Stimulated activated CD4-positive, alpha-beta T cell treated with anti-CD3 and anti-CD28 coated beads, Interleukin-1b, Interleukin-23, amount 100 ng/mL, for 1 hour (primary cell): ENCODE measurements at places on chromosomes 16 and 17.
A peak's percentile ranks its signal among the peaks of the same experiment; 100 is the strongest.

DNA sequence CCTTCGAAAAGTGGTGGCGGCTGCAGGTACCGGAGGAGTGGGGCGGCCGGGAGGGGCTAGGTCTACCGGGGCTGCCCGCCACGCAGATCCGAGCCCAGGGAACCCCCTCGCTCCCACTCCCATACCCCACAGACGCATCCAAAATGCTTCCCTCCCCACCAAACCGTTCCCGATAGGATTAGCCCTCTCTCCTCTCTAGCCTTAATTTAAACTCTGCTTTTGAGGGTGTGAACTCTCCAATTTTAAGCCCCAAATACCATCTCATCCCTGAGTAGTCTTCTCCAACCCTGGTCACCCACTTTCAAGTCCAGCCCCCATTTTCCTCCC lies 260 bp upstream of the CXCL16 start:
- no peak for DNase-seq

DNA sequence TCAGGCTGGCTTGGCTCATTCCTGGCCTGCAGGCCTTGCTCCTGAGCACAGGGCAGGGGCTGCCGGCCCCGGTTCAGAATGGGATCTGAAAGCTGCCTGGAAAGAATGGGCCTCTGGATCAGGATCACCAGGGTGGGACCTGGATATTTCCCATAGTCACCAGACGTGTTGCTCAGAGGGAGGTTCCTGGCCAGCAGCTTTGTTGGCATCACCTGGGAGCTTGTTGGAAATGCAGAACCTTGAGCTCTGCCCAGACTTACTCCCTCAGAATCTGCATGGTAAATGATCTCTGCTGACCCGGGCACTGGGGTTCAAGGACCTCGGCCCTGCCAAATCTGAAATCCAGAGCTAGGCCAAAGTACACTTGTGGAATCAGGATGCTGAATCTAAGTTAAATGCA lies 29.5 kb upstream of the MED9 start:
- DNase-seq = no peak

- DNase-seq = no peak
Observed at GRCh38 chr16:52742608-52743170, 195.7 kb upstream of the TOX3 start.

DNA sequence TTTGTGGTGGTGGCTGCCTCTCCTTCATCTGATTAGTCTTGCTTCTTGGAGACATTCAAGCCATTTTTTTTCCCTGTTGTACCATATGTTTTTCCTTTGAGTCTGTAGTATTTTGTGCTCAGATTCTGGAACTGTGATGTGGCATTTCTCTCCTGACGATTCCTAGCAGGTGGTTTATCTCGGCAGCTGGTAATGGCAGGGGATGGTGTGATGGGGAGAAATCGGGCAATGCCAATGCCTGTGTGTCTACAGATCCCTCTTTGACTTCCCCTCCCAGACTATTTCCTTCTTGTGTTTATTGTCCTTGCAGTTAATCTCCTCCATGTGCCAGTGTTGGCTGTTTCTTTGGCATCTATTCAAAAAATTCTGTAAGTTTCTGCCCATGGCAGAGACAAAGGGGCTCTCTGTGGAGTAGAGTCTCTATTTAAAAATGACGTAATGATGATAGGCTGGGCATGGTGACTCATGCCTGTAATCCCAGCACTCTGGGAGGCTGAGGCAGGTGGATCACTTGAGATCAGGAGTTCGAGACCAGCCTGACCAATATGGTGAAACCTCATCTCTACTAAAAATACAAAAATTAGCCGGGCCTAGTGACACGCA lies 90.2 kb upstream of the ERCC4 start:
- DNase-seq = no peak

DNA sequence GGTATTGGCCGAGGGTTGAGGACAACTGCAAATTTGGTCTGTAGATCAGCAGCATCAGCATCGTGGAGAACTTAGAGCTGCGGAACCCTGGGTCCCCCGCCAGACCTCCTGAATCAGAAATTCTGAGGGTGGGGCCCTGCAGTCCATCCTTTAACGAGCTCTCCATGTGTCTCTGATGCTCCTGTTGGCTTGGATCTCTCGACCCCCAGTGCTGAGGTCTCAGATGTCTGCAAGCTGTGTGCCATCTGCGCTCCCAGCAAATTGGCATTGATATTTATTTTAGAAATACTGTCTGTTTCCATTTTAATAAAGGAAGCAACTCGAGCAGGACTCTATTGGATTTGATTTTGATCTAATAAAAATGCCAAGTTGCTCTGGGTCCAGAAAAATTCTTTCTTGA lies 250.0 kb downstream of the KATNIP start:
- no peak for DNase-seq

DNA sequence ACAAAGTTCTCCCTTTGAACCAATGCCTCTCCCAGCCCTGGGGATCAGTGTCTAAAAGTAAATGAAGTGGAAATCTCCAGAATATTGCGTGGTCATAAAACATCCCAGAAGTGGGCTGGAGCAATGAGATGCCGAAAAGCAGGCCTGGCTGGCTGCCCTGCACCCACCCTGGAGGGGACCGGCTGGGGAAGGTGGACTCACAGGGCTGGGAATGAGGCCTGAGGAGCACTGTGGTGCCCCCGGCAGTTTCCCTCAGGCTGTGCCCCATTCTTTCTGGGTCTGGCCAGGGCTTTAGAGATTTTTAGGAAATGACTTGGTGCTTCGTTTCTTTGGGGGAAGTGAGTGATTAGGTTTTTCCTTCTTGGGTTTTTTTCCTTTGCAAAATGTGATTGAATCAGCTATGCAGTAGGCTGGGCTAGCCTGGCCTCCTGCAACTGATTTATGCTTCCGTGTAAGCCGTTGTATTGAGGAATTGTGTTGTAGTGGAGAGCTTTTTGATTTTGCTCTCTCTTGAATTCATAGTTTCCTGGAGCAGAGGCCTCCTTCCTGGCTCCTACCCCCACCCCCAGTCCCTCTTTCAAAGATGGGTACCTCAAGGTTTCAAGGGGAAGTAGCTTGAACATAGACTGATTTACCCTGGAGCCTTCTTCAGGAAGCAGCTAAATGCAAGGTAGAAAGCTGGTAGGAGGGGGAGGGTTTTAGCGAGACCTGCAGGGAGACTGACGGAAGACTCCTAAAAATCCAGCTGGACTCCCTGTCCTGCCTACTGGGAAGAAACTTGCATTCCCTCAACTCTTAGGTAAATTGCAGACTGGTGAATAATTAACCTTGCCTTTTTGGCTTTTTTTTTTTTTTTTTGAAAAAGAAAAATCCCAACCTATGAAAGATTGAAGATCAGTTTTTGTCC lies 170.2 kb downstream of the RAB11FIP4 start:
- no peak for DNase-seq

- no peak for DNase-seq
Observed at GRCh38 chr16:80735846-80736245, 68.6 kb downstream of the CDYL2 start.

- no peak for DNase-seq
Observed at GRCh38 chr17:45101883-45102811, 30.2 kb downstream of the PLCD3 start.

DNA sequence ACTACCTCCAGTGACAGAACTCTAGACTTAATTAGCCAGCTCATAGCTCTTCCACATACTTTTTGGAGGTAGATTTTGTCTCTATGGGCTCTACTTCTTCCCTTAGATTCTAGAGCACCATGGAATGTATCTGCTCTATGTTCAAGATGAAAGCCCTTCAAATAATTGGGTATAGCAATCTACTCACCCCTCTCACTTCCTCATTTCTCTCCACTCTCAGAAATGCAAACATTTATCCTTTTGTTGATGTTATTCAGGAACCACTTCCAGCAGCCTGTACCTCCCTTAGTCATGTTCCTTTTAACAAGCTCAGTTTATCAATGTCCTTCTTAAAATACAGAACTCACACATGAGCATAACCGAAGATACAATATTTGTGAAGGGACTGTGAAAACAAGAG lies 78.5 kb downstream of the GRIN2A start:
- DNase-seq = no peak

- DNase-seq = peak; percentile 52
Observed at GRCh38 chr17:4881761-4882555, 17.4 kb upstream of the C17orf107 start.

DNA sequence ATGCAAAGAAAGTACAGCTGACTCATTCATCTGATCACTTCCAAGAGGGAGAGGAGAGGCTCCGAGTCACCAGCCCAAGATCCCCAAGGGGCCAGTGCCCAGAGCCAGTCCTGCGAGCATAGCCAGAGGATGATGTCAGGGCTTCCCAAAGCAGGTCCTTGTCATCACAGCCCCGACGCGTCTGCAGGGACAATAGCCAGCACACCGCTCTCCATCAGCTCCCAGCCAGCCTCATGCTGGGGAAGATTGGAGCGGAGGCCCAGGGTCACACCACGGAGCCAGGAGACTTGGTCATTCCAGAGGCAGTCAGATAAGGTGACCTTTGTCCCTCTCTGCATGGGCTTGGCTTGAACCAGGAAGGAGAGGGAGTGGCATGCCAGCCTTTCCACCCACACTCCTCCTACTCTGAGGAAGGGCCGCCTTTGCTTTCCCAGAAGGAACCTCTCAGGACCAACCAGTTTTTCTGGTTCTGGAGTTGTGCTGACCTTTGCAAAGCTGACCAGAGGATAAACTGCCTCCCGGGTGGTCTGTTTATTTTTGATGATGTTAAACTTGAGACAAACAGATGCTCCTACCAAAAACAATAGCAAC lies 58.3 kb upstream of the ARHGAP44 start:
- no peak for DNase-seq

DNA sequence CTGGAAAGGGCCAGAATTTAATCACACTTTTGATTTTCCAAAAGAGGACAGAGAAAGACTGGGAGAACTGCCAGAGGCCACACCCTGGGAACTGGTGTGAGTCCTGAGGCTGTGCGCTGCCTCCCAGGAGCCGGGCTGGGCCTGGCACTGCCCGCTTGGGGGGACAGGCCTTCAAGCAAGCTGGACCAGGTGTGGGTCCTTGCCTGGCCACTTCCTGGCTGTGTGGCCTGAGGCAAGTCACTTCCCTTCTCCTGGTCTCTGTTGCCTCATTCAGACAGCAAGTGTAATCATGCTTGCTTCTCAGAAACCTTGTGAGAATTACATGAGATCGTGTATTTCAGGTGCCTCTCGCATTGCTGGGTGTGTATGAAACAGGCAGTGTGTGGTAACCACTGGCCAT lies 143.0 kb downstream of the SNX29 start:
- no peak for DNase-seq

DNA sequence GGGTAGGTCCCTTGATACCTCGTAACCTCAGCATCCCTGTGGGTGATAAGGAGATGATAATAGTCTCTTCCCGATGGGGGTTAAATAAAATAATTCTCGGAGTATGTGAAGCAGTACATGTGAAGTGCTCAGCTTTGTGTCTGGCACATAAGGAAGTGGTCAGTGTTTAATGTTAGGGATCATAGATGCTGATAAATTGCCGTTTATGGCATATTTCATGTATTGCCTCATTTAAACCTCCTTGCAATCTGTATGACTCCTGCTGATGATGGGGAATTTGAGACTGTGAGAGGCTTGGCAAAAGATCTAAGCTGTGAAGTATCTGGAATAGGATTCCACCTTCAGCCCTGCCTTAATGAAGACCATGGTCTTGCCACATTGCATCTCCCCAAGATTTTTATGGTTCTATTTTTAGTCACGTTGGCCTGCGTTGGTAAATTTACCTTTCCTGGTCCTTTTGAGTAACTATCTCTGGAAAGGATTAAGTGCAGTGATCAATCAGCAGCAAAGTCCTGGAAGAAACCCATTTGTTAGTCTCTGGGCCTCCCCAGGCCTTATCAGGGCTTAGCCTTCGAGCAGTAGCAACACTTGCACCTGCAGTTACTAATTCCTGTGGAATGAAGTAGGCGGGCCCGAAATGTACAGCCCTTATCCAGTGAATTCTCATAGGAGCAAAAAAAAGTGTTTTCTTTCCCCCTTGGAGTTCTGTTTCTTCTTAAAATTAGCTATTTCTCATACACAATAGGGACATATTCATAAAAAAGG lies 144.9 kb downstream of the WWOX start:
- DNase-seq = no peak

- DNase-seq = no peak
Observed at GRCh38 chr17:75108193-75108592, 1.6 kb upstream of the ARMC7 start.

DNA sequence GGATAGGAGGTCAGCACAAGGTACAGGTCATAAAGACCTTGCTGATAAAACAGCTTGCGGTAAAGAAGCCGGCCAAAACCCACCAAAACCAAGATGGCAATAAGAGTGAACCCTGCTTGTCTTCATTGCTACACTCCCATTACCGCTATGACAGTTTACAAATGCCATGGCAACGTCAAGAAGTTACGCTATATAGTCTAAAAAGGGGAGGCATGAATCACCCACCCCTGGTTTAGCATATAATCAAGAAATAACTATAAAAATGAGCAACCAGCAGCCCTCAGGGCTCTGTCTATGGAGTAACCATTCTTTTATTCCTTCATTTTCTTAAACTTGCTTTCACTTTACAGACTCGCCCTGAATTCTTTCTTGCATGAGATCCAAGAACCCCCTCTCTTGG lies 1.0 kb upstream of the HSBP1 start:
- no peak for DNase-seq

DNA sequence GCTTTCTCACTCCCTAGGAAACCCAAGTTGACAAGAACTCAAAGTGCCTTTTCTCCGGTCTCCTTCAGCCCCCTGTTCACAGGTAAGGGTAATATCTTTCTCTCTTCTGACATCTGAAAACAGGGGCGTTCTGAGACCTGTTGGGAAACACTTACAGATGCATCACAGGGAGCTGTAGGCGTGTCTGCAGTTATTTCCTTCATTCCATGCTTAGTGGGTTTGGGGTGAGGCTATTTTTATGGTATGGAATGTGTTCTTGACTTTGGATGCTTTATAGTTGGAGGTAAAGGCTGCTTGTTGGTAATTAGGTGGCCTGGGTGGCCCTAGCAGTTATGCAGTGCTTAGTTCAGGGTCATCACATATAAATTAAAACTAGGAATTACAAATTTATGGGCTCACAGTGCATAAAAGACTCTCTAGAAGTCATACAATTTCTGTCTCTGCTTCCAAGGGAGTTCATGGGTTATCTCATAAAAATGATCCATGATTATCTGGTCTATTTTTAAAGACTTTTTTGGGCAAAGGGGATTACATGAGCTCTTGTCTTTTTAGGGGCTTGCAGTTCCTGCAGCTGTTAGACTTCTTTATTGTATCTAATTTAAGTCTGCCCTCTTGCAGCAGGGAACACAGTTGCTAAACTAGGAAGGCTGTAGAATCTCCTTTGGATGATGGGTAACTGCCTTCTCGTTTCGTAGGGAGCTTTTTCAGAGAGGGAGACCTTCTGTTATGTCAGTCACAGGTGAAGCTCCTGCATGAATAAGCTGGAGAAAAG lies 10.2 kb downstream of the SOCS7 start:
- no peak for DNase-seq

- no peak for DNase-seq
Observed at GRCh38 chr17:56291226-56291805, 138.0 kb downstream of the ANKFN1 start.
